SK-N-MC (cell line): ENCODE measurements at places on chromosomes 16 and 17.

DNA sequence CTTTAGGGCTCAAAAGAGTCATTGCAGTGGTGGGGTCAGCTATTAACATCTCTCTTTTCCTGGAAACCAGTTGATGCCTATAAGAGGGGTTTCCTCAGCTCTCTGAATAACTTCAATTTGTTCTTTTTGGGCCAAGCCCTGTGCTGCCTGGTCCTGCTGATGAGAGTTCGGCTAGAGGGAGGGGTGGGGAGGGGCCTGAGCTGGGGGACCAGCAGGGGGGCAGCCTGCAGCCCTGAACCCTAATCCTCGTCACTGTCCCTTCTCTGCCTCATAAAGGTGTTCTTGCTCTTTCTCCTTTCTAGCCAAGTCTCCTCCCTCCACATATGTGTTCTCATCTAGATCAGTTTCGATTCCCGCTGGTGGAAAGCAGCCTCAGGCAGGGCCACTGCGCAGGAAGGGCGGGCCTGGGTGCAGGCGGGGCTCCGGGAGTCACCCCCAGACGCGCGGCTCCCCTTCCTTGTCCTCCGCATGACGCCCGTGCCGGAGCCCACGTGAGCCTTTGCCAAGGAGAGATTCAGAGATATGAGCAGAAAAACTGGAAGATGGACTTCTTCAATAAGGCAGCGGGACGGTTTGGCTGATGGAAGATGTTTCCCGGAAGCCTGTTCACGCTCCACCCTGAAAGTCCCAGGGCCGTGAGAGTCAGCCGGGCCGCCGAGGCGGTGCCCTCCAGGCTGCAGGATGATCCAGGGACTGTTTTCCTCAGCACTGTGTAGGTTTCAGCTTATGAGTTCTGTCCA is 15.0 kb upstream of the RHOT1 start:
- DNase-seq, result peak; percentile 40

DNA sequence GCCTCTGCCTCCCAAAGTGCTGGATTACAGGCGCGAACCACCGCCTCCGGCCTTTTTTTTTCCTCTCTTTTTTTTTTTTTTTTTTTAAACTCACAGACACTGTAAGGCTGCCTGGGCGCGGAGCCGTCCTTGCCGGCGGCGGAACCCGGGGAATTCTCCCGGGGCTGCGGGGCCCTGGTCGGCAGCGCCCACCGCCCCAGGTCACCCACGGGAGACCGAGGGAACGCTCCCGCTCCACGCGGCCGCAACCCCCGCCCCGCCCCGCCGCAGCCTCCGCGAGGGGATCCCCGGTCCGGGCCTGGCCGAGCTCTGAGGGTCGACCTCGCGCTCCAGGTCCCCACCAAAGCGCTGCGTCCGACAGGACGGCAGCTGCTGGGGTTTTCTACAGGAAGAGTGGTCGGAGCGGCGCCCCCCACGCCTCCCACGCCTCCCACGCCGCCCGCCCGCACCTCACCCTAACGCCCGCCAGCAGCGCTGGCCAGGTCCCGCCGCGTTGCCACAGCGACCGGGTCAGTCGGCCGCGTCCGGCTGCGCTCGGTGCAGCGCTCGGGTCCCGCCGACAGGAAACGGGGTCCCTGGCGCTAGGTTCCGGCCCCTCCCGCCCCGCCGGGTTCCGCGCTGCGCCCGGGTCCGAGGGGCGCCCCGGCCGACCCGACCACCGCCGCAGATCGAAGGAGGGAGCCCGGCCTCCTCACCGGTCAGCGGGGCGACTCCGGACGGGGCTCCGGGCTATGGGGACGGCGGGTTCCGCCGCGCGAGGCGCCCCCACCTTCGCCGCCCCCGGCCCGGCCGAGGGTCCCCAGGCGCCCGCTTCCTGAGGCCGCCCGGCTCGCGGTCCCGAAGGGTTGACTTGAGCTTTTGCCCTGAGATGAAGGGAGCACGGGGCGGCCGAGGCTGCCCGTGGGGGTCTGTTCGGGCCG is at the start of gene CCDC57:
Gene CCDC57, minus strand, starts transcription at position 512 of the 920 bp plus-strand sequence. CDS start 10,898 bp downstream, outside the sequence.
- DNase-seq, result no peak

DNA sequence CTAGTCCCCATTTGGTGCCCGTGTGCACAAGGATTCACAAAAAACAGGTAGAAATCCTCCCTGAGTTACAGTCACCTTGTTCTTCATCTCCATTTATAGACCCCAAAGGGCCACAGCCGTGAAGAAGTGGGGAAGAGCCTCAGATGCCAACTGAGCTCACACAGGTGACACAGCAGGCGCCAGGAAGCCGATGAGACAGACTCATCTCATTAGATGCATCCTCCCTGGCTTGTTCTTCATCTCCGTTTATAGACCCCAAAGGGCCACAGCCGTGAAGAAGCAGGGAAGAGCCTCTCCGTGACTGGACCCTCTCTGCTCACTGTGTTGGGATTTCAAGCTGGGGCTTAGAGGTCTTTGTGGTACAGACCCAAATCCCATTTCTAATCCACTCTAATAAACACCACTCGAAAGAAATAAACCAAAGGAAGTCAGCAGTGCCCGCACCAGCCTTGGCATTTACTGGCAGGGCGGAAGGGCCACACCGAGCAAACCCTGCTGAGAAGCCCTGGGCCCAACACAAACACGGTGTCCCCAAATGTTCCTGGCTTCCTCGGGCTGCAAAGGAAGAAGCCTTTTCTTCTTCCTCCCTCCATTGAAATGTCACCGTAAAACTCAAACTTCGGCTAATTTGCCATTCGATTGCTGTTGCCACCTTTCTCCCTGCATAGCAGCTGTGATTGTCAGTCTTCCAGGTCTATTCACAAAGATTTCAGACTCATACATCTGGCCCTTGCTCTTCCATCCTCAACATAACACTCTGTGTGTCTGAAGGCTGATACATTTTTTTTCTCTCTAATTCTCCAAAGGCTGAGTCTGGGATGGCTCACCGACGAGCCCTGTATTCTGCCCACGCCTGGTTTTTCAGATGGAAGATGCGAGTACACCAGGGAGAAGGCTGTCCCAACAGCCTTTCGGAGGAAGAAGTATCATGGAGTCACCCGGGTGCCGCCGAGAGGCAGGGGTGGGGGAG is 44.9 kb upstream of the DOC2B start:
- no peak for DNase-seq

DNA sequence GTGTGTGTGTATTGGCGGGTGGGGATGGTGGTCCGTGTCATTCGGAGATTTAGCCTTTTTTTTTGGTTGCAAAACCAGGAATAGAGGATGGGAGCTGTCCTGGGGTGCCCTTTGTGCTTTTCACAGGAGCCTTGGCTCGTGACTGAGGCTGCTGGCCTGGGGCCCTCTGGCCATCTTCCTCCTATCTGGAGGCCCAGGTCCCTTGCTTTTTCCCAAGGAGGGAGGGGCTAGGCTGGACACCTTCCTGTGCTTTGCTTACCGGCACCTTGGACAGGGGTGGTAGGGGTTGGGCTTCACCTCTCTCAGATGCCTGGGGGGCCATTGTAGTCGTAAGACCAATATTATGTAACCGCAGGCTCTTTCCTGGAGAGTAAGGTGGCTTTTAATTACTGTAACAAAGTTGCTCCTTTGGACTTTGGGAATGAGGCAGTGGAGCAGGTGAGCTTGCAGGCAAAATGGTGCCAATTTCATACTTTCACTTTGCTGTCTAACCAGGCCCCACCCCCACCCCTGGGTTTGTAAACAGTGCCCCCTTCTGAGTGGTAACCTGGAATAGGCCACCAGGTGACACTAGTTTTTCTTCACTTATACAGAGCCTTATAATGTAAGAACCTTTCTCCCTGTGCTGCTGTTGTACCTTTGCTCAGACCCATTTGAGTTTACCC is 1.2 kb downstream of the DYNLL2 start:
- no peak for DNase-seq

DNA sequence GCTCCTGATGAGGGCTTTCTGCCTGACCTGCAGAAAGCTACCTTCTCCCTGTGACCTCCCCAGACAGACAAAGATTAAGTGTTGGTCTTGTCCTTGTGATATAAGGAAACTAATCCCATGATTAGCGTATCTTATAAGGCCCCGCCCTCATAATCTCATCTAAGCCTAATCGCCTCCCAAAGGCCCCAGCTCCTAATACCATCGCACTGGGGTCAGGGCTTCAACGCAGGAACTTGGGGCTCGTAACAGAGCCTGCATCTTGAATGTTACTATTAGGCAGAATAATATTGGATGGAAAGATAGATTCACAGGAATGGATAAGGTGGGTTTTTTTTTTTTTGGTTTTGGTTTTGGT is 78.9 kb downstream of the C16orf95 start:
- no peak for DNase-seq

DNA sequence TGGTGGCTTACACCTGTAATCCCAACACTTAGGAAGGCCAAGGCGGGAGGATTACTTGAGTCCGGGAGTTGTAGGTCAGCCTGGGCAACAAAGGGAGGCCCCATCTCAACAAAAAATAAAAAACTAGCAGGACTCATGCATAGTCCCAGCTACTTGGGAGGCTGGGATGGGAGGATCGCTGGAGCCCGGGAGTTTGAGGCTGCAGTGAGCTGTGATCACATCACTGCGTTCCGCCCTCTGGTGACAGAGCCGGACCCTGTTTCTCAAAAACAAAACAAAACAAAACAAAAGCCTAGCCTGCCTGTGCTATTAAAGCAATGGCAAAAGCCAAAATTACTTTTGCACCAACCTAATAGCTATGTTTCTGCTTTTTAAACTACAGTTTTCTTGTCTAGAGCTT is 1.5 kb downstream of the FCSK start:
- no peak for DNase-seq

DNA sequence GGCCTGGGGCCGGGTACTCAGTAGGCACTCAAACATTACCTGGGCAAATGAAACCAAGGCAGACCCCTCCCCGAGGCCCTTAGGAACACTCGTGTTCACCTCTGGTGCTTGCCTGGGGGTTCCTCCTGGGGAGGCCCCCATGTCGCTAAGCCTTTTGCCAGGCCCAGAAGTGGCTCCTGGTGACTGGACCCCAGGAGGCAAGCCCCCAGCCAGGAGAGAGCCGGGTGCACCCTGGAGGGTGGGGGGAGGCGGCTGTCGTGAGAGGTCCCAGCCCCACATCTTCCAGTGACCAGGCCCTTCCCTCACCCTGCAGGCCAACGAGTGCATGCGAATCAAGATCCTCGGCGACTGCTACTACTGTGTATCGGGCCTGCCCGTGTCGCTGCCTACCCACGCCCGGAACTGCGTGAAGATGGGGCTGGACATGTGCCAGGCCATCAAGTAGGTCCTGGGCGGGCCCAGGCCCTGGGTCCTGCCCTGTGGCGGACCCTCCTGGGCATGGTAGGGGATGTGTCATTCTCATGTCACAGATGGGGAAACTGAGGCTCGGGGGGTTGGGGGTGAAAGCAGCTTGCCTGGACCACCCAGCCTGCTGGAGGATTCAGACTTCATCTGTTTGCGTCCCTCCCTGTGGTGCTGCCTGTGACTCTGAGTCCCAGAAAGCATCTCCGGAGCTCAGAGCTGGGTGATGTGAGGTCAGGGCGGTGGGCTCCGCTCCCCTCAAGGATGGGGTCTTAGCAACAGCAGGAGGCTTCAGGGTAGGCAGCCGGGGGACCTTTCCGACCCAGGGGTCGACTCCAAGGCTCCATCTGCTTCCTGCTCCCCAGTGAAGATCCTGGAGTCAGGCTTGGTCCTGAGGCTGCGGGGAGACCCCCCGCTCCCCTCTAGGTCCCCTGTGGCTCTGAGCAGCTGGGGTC is 32.5 kb downstream of the ADCY7 start:
- no peak for DNase-seq

GRCh38 chr17:15479703-15480102 is 12.3 kb upstream of the CDRT4 start:
- DNase-seq, result no peak

DNA sequence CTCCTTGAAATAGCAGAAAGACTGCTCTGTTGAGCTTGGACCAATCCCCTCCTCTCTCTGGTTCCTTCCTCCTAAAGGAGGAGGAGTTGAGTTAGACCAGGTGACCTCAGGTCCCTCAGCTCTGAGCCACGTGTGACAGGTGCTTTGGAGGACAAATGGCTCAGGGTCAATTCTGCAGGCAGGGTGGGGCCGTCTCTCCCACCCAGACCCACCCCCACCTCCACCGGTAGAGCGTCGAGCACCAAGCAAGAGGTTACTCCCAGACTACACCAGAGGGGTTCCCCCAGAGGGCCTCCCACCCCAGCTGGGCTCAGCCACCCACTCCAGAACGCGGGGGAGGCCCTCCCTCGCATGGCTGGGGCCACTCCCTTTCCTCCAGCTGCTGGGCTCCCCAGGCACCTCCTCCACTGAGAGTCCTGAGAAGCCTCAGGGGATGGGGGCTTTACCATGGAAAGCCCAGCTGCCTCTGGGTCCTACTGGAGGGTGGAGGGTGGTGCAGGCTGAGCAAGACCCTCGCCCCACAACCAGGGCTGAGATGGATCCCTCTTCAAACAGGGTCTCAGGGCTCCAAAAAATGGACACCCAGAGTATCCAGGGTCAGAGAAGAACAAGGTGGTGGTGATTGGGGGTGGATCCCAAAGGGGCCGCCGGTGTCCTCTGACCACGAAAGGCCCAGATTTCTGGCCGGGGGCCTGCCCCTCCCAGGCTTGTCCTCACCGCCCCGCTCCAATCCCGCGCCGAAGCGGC is 7.6 kb downstream of the MYO1C start:
- no peak for DNase-seq

GRCh38 chr17:63997341-63998048 is 656 bp upstream of the PRR29 start:
- no peak for DNase-seq

- DNase-seq, result no peak
Measured at GRCh38 chr16:58332997-58333700, 38.3 kb upstream of the PRSS54 start.

DNA sequence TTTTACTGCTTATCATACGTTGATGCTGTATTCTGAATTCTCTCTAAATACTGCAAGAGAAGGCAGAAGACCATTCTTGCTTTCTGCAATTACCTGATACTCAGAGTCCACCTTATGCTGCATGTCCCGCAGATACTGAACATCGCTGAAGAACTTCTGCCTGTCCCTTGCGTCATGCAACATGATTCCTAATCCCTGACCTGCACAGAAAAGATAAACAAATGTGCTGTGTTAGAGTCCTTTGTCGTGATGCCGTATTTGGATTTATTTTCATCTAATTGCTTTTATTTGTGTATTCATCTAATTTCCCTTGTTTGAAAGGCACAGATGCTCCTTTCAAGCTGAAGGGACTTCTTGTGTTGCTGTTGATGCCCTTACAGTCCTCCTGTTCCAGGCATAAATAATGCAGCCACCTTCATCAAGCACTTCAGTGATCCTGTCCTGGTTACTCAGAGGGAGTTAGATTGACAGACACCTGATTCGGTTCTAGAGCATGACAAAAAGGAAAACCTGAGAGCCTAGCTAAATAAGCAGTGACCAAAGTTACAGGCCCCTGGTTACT is 6.5 kb downstream of the MARCHF10 start:
- DNase-seq, result no peak

GRCh38 chr16:86180780-86181179 is 281.8 kb downstream of the IRF8 start:
- no peak for DNase-seq
